Stimulated activated CD8-positive, alpha-beta memory T cell treated with anti-CD3 and anti-CD28 coated beads, Interleukin-4, amount 100 ng/mL, for 1 hour (primary cell): ENCODE measurements at places on chromosomes 7 and 10.

DNA sequence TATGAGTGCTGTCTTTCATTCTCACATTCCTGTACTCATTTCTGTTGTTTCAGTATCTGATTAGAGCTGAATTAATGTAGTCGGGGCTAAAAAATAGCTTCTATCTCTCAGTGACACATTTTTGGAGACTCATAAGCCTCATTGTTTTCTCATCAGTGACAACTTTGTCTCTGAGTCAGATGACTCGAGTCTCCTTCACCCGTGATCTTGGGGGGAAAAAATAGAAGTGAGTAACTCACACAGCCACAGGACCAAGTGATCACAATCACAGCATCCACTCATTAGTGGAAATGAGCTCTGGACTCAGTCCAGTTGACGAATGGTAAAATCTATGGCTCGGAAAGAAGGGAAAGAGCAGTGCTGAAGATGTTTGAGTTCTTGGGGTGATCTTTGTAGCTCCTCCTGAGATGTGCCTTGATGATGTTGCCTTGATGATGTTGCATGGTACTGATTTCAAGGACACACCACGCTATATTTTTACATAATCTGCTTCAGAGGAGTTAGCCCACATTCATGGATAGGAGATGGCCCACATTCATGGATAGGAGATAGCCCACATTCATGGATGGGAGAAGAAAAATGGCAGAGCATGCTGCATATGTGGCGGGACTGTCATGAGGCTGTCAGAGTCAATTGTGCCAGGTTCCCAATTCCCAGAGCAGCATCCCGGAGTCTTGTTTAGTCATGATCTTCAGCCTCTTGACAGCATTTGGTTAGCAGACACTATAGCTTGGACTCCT, 214.7 kb downstream of the CELF2 start:
- no peak for DNase-seq

DNA sequence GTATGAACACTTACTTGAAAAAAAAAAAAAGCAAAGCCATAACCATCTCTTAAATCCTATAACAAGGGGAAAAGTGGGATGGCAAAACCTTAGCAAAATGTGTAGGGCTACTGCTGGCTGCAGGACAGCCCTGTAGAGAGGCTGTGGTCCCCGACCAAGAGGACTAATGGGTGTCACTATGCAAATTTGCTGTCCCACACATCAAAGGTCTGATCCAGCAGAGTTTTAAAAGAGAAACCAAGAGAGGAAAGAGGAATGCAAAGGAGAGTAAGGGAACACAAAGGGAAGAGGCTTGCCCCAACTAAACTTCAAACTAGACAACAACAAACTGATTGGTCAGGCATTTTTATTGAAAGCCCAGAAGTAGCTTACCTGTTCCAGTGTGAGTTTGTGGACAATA, 3.1 kb upstream of the ZNRF2 start:
- DNase-seq: no peak

DNA sequence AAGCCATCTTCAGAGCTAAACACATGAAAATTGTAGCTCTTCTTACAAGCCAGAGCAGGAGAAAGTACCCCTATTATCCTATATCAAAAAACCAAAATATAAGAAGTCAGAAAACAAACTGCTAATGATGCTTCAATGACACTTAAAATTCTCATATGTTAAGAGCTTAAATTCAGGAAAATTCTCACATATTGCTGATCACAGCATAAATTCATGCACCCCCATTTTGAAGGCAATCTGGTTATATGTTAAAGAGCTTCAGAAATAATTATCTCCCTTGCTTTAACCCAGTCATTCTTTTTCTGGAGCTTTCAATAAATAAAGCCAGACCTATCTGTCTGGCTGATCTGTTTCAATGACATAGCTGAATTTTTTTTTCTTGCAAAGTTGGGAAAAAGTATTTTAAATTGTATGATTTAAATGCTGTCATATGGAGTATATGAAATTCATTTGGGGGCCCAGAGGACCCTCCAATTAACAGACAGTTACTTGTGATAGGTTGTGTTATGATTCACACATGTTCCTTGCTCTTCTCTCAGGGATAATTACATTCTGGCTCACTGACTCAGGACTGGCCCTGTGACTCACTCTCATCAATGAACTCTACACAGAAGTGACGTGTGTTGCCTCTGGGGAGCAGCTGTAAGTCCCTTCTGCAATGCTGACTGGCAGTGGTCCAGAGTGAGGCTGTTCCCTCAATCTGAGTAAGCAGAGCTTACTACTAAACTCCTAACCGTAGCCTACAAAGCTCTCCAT, 85.2 kb downstream of the HGF start:
- DNase-seq: no peak

GRCh38 chr10:97479939-97480338, 18.3 kb downstream of the MMS19 start:
- DNase-seq: no peak

DNA sequence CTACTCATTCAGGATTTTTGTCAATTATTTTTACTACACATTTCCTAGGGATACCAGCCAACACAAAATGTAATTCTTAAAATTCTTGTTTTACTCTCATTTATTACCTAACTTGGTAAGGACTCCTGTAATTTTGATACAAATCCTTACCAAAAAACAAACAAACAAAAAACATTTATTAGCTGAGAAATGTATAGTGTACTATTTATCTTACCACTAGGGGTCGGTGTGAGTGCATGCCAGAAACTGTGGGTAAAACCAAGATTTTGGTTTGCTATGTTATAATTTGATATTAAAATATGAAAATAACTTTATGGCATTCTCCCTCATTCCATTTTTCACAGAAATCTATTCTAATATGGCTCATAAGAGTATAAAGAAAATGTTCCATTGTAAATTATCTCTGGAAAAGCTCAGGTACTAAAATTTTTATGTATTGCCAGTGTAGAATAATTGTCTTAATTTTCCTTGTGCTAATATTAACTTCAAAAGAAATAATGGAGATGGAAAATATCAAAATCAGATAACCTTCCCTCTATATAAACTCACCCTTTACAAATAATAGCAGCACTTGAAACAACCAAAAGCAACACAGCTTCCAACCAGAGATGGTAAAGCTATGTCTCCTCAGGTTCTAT, 290.8 kb upstream of the PCDH15 start:
- no peak for DNase-seq

GRCh38 chr7:144768633-144769032, 67.2 kb downstream of the TPK1 start:
- DNase-seq: no peak

GRCh38 chr10:61285749-61286148, 167.4 kb downstream of the TMEM26 start:
- DNase-seq: no peak

DNA sequence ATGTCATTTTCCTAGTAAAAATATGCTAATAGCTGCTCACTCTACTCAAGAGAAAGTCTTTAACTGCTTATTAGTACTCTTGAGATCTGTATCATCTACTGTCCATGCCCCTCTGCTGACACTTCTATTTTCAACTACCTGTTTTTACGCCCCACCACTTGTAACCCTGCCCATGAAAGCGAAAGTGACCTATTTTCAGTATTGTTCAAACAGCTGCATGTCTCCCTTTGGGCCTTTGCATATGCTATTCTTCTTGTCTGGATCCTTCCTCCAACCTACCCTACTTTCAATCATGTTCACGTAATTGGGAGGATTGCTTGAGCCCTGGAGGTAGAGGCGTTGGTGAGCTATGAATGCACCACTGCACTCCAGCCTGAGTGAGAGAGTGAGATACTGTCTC, 1481.3 kb downstream of the GATA3 start:
- DNase-seq: no peak

DNA sequence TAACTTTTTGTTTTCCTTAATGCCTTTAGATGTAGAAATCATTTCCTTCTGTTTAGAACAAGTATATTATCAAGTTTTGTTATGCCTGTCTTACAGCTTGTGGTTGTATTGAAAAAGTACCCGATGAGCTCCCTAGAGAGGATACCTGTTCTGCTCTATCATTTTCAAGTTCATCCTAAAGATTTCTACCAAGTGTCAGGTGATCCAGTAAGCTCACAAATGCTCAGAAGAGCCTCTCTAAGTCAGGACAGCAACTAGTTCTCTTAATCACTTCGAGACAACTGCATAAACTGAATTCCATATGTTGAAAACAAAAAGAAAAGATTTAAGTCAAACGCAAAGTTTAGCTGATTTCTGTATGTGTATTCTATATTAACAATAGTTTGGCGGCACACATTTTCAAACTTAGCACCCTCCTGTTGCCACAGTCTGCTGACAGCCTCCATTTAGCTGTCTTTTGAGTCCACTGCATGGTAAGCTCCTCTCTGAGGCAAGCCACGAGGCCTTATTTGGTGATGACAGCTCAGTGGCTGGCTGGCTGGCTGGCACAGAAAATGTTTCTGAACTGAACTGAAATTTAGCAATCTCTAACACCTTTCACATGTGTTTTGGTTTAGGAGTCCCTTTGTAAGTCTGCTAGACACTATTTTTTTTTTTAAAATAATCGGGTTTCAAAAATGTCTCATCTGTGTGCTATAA, 59.4 kb downstream of the SEMA3C start:
- DNase-seq: no peak

DNA sequence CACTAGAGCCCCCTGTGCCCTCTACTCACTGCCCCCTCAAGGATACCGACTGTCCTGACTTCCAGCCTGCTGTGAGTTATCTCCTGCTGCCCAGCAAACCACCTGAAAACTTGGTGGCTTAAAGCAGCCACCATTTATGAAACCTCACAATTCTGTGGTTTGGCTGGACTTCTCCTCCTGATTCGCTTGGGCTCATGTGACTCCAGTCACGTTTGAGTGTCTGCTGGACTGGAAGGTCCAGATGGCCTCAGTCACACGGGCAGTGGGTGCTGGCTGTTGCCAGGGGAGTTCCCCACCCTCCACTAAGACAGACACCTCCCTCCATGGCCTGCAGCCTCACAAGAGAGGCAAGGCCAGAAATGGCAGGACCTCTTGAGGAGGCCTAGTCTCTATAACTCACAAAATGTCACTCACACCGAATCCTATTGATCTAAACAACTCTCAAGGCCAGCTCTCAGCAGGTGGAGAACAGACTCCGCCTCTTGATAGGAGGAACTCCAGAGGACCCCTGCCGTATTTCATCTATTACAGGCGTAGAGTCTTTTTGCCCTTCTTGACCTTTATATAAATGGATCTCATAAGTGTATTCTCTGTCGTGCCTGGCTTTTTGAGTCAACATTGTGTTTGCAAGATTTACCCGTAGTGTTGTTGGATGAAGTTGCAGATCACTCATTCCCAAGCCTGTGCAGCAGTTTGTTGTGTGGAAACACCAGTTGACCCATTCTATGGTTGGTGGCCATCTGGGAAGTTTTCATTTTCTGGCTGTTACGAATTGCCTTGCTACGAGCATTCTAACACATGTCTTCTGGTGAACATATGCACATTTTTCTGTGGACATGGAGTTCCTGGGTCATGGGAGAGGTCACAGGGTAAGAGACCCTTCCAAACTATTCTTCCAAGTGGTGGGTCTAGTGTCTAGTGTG, 48.3 kb downstream of the ZMIZ1 start:
- no peak for DNase-seq

- DNase-seq: no peak
Measured at GRCh38 chr7:33500703-33501701, 371.6 kb downstream of the BBS9 start.

- no peak for DNase-seq
Measured at GRCh38 chr7:131203291-131203976, 124.2 kb upstream of the MKLN1 start.

DNA sequence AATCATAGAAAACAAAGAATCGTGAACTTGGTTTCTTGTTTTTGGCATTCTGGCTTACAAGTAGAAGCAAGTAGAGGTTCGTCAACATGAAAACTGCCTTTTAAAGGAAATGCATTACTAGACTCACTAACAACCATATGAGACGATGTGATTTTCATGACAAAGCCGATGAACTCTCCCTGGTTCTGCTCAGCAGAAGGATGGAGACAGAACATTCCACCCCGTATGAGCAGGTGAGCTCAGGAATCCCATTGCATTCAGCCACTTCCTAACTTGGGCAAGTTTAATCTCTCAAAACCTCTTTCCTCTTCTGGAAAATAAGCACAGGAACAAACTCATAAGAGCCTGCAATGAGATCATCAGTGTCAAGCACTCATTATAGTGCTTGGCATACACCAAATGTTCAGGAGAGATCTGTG, 57.4 kb upstream of the SVIL start:
- DNase-seq: no peak

- DNase-seq: no peak
Measured at GRCh38 chr10:71259815-71260501, 47.6 kb downstream of the UNC5B start.

DNA sequence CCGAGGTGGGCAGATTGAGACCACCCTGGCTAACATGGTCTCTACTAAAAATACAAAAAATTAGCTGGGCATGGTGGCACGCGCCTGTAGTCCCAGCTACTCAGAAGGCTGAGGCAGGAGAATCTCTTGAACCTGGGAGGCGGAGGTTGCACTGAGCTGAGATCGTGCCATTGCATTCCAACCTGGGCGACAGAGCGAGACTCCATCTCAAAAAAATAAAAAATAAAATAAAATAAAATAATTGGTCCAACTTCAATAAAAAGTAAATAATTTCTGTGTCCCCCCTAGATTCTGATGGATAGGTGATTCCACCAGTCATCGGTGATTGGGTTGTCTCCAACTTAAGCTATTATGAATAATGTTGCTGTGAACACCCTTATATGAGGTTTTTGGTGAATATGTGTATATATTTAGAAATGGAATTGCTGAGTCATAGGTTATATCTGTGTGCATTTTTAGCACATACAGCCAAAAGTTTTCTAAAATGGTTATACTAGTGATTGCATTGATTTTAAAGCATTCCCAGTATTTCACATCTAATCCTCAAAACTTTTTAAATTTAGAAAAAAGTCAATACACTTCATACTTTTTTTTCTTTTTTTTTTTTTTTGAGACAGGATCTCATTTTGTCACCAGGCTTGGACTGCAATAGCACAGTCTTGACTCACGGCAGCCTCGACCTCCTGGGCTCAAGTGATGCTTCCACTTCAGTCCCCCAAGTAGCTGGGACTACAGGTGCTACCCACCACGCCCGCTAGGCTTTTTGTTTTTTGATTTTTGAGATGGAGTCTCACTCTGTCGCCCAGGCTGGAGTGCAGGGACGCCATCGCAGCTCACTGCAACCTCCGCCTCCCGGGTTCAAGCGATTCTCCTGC, 13.7 kb upstream of the SRPK2 start:
- DNase-seq: no peak

GRCh38 chr7:12647364-12648219, 39.8 kb upstream of the ARL4A start:
- DNase-seq: no peak

DNA sequence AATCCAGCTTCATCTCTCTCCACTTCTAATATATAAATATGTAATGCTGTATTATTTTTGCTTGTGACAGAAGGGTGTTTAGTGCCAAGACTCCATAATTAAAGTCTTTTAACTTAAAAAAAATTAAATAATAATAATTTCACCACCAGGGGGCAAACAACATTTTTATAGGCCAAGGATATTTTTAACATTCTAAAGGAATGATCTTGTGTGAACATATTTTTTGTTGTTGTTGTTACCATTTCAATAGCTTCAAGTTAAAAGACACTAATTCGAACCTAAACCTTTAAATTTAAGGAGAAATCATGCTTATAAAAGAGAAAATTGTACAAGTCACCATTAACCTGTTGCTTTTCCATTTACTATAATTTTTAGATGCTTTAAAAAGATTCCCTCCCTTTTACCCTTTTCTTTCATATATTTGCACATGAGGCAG, 7.5 kb upstream of the DNAJC1 start:
- no peak for DNase-seq
